ENCODE measurements at places on chromosomes 6 and 20. TPM values are rescaled to one million over a fixed set of nuclear protein-coding genes. Genes with fewer than 3 reads are reported as not detected.

Gene OPRM1
- not detected for total RNA-seq

Gene HBS1L
- 47.0 TPM for total RNA-seq

Gene CRIP3
- not detected for total RNA-seq

Gene IPCEF1
- total RNA-seq, result 1.0 TPM

Gene AIF1
- 80.8 TPM for total RNA-seq

Gene SAMHD1
- total RNA-seq, result 207 TPM

Gene THBD
- 114 TPM for total RNA-seq

Gene CPXM1
- total RNA-seq, result 0.55 TPM

Gene EBF4
- 12.6 TPM for total RNA-seq

Gene ABHD12
- 76.9 TPM for total RNA-seq

Gene LY6G5C
- total RNA-seq, result 4.4 TPM

Gene ZNF311
- 1.7 TPM for total RNA-seq

Gene GRIK2
- total RNA-seq, result not detected

Gene GPR6
- not detected for total RNA-seq

Gene TP53TG5
- total RNA-seq, result not detected

Gene MTG2
- total RNA-seq, result 37.7 TPM

Gene MOCS1
- 39.0 TPM for total RNA-seq

Gene WFDC2
- total RNA-seq, result 139 TPM

Gene RIMS4
- 1.0 TPM for total RNA-seq

Gene EEF1A2
- 0.86 TPM for total RNA-seq

Gene SOX12
- 9.1 TPM for total RNA-seq

Gene COL12A1
- total RNA-seq, result 49.2 TPM

Data from upper lobe of left lung (tissue), 6 donors.